ENCODE measurements at places on chromosomes 6 and 20. TPM values are rescaled to one million over a fixed set of nuclear protein-coding genes. Genes with fewer than 3 reads are reported as not detected.

MYLK4 gene
- total RNA-seq = 0.49 TPM

R3HDML gene
- not detected for total RNA-seq

CDSN gene
- total RNA-seq = not detected

CSTF1 gene
- total RNA-seq = 25.6 TPM

TCFL5 gene
- 12.6 TPM for total RNA-seq

BACH2 gene
- 96.4 TPM for total RNA-seq

ULBP2 gene
- total RNA-seq = 5.4 TPM

BPIFA1 gene
- total RNA-seq = not detected

CLPSL1 gene
- not detected for total RNA-seq

SRMS gene
- total RNA-seq = not detected

FRMD1 gene
- total RNA-seq = not detected

SLC4A11 gene
- total RNA-seq = 27.2 TPM

LRRC1 gene
- 2.6 TPM for total RNA-seq
